ENCODE measurements at places on chromosomes 12 and 14.

DNA sequence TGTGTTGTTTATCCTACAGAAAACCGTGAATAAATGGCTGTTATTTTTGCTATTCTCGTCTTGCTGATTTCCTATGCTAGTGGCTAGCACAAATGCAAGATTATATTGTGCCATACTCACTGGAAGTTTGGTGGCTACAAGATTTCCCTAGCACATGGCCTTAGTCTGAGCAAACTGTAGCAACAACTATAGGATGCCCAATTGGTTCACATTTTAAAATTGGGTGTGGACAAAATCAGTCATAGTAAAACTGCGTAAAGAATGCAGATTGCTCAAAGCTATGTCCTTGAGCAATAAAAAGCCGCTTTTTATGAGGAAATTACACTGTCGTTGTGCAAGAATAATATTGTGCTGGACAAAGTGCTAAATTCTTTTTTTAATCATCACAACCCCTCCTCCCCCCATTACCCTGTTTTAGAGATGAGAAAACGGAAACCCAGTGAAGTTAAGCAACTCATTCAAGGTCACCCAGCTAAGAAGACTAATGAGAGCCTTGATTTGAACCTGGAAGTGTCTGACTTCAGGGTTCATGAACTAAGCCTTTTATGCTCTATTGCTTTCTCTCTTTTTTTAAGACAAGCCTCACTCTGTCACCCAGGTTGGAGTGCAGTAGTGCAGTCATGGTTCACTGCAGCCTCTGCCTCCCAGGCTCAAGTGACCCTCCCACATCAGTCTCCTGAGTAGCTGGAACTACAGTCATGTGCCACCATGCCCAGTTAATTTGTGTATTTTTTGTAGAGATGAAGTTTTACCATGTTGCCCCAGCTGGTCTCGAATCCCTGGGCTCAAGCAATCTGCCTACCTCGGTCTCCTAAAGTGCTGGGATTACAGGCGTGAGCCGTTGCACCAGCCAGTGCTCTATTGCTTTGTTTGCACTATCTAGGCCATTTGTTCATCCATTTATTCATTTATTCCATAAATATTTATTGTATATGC lies 73.6 kb downstream of the SRGAP1 start:
- DNase-seq: peak; percentile 28

DNA sequence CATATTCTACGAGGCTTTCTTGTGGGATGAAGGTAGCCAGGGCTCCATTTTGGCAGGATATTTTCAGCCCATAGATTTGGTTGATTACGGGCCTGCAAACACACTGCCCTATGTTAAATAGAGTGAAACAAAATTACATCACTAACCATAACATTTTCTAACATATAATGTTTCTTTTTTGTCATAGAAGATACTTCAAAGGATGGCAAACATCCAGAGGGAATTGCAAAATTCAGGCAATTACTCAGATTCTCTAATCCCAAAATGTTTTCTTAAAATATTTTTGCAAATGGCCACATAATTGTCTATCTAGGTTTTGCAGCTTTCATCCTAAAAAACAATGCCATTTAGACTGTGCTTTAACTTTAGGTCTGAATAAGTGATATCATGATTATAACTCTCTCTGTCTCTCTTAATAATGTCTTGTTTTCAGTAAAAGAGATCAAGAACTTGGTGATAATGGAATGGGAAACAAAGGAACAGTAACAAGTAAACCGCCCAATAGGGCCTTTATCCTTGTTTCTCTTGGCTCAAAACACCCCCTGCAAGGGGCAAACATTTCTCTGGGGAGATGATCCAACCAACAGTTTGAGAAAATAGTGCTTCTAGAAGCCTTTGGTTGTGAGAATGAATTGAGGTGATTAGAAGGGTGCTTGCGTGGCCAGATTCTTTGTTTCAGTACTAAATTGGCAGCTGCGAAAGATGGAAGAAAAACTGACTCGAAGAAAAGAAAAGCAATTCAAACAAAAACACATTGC lies 54.4 kb upstream of the BTG1 start:
- no peak for DNase-seq

- no peak for DNase-seq
Measured at GRCh38 chr12:116000252-116000651, 277.2 kb downstream of the MED13L start.

DNA sequence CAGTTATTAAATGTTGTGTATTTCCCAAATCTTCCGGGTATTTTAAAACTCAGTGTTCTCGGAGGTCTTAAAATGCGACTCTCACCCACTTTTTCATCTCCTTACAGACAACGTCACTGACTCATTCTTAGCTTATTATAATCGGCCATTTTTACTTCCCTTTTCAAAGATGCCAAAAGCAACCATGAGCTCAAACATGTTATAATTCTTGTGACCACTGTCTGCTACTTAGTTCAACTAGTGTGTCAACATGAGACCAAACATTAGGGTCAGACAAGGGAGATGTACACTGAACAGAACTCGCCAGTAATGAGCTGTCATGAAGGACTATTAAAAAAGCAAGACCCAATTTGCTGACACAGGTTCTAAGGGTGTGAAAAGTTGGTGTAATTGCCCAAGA lies 4.2 kb upstream of the GRIP1 start:
- no peak for DNase-seq

- DNase-seq: no peak
Measured at GRCh38 chr14:36508418-36509068, 11.5 kb downstream of the NKX2-1 start.

GRCh38 chr12:66217342-66217917 lies 28.4 kb downstream of the IRAK3 start:
- DNase-seq: no peak

Data from stomach (tissue), 19 donors.